T-helper 2 cell treated with Interferon-gamma antibody and Interleukin-4, amounts not matched to agents 5 μg/mL and 100 μg/mL, for 36 hours (primary cell): ENCODE measurements at places on chromosomes 11 and 22.
A peak's percentile ranks its signal among the peaks of the same experiment; 100 is the strongest.

GRCh38 chr22:43897751-43898261, 6.0 kb upstream of the PNPLA5 start:
- no peak overlapping the region for H3K4me3 ChIP-seq
- H3K27me3 ChIP-seq = peaks cover 5% of the 10 kb centered on the region
- no peaks in the 10 kb centered on the region for H3K4me1 ChIP-seq
- DNase-seq = no peak

DNA sequence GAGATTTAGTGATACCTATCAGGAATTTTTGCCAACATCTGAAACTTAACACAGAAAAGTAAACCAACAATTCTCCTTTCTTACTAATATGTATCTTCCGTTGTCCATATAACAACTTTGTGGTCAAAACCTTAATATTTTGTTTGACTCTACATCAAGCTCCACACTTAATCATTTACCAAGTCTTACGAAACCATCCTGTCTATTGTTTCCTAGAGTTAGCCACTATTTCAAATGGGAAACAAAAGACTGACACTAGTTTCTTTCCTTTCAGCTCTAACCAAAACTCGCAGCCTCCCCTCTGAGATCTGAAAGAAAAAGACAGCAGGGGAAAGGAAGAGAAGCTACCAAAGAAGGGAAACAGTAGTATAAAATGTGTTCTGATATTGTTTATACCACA, 26.5 kb upstream of the PRDM10 start:
- H3K36me3 ChIP-seq = no peaks in the 10 kb centered on the region
- no peak overlapping the region for H3K27ac ChIP-seq
- no peak for DNase-seq
- H3K27me3 ChIP-seq = peaks cover 2% of the 10 kb centered on the region
- no peak overlapping the region for H3K4me3 ChIP-seq

- no peak overlapping the region for H3K4me3 ChIP-seq
- H3K27ac ChIP-seq = no peak overlapping the region
- H3K27me3 ChIP-seq = no peaks in the 10 kb centered on the region
- no peak for DNase-seq
- H3K4me1 ChIP-seq = peaks cover 9% of the 10 kb centered on the region
Observed at GRCh38 chr11:125959931-125960330, 14.1 kb downstream of the VSIG10L2 start.

DNA sequence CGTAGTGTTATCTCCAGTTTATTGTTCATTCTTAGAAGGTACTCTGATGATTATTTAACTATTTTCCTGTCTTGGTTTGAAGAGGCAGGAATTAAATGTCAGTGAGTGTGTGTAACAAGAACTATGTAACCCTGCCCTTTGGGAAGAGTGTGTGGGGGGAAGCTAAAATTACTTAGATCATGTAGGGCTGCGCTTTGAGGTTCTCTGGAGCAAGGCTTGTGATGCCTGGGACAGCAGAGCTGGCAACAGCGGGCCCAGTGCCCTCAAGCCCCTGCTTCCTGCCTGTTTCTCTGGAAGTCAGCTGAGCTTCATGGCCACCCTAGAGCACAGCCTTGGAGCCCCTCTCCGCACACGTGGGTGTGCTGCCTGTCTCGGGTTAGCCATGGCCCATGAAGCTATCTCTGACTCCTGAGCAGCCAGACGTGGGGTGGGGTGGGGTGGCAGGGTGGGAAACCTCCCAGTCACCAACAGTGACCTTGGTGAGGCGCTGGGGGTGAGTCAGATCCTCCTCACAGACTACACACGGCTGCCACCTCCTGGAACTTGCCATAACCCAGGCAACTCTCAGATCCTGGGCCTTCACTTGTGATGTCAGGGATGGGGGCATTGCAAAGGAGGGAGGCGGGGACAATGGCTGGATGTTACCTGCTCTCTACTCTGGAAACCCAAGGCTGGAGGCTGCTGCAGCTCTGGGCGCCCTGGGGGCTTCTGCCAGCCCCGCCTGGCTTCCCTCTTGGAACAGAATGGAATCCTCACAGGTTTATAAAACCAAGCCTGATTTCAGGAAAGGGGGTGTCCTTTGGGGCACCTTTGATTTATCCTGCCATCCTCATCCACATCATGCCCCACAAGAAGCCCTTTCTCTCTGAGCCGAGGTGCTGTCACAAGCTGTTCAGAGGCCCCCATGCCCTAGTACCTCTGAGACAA, 88.6 kb downstream of the SNX19 start:
- H3K36me3 ChIP-seq = no peaks in the 10 kb centered on the region
- no peak for DNase-seq
- peaks cover 7% of the 10 kb centered on the region for H3K27me3 ChIP-seq
- H3K4me1 ChIP-seq = no peaks in the 10 kb centered on the region
- H3K4me3 ChIP-seq = no peak overlapping the region

GRCh38 chr22:24134090-24134846, 47.0 kb upstream of the SUSD2 start:
- H3K4me1 ChIP-seq = peaks cover 12% of the 10 kb centered on the region
- H3K27ac ChIP-seq = no peak overlapping the region
- peak; percentile 27 for DNase-seq

- no peak overlapping the region for H3K27ac ChIP-seq
- peaks cover 28% of the 10 kb centered on the region for H3K27me3 ChIP-seq
- DNase-seq = no peak
- no peaks in the 10 kb centered on the region for H3K36me3 ChIP-seq
- H3K4me3 ChIP-seq = no peak overlapping the region
- H3K4me1 ChIP-seq = no peaks in the 10 kb centered on the region
Observed at GRCh38 chr11:125141686-125142535, 22.6 kb upstream of the PKNOX2 start.

DNA sequence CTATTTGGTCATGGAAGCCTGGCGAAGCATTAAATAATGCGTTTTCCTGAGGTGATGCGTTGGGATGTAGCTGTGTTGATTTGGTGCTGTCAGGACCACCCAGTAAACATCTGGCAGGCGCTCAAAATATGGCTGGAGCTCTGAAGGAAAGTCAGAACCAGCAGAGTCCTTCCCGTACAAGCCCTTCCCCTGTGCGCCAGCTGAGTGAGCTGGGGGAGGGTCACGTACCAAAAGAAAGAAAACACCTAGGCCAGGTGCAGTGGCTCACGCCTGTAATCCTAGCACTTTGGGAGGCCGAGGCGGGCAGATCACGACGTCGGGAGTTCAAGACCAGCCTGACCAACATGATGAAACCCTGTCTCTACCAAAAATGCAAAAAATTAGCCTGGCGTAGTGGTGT, 55.6 kb upstream of the CECR2 start:
- H3K36me3 ChIP-seq = no peaks in the 10 kb centered on the region
- H3K27ac ChIP-seq = no peak overlapping the region
- H3K27me3 ChIP-seq = peaks cover 5% of the 10 kb centered on the region

- H3K27ac ChIP-seq = no peak overlapping the region
- no peaks in the 10 kb centered on the region for H3K27me3 ChIP-seq
- no peak for DNase-seq
- H3K4me3 ChIP-seq = no peak overlapping the region
- no peaks in the 10 kb centered on the region for H3K4me1 ChIP-seq
Observed at GRCh38 chr11:68167474-68167873, 45.6 kb downstream of the KMT5B start.

- H3K4me1 ChIP-seq = peaks cover 10% of the 10 kb centered on the region
- peaks cover 31% of the 10 kb centered on the region for H3K36me3 ChIP-seq
- no peaks in the 10 kb centered on the region for H3K27me3 ChIP-seq
- H3K27ac ChIP-seq = no peak overlapping the region
Observed at GRCh38 chr11:43732225-43732624, 51.7 kb downstream of the HSD17B12 start.

GRCh38 chr11:113518716-113519495, 43.7 kb upstream of the DRD2 start:
- no peak for DNase-seq
- H3K4me1 ChIP-seq = peaks cover 3% of the 10 kb centered on the region
- no peak overlapping the region for H3K4me3 ChIP-seq
- no peaks in the 10 kb centered on the region for H3K36me3 ChIP-seq
- H3K27me3 ChIP-seq = peaks cover 11% of the 10 kb centered on the region
